Posterior vena cava (tissue), 2 donors: ENCODE measurements at places on chromosomes 6 and 20. TPM values are rescaled to one million over a fixed set of nuclear protein-coding genes. Genes with fewer than 3 reads are reported as not detected.

The TTI1 gene
- total RNA-seq = 12.7 TPM

DNA sequence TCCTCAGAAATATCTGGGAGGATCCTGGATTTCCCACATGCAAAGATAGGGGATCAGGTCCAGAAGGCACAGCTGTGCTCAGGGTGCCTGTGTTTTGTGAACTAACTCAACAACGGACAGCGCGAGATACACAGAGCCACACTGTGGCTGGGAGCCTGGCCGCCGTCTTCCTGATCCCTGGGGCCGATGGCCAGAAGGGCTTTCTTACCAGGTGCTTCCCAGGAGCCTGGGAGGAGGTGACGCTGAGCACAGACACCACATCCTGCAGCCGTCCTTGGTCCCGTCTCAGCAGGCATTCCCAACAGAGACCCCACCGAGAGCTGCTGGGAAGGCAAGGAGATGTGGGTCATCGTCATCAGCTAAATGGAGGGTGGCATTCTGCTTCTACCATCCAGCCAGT is 144.6 kb upstream of the AFDN start:
- DNase-seq = no peak

- DNase-seq = no peak
These were observed 280.2 kb downstream of the ADGB start for GRCh38 chr6:146878952-146879340.

GRCh38 chr6:43517505-43518357 is 842 bp downstream of the POLR1C start:
- DNase-seq = no peak

The PNPLA1 gene
- 0.19 TPM for total RNA-seq

DNA sequence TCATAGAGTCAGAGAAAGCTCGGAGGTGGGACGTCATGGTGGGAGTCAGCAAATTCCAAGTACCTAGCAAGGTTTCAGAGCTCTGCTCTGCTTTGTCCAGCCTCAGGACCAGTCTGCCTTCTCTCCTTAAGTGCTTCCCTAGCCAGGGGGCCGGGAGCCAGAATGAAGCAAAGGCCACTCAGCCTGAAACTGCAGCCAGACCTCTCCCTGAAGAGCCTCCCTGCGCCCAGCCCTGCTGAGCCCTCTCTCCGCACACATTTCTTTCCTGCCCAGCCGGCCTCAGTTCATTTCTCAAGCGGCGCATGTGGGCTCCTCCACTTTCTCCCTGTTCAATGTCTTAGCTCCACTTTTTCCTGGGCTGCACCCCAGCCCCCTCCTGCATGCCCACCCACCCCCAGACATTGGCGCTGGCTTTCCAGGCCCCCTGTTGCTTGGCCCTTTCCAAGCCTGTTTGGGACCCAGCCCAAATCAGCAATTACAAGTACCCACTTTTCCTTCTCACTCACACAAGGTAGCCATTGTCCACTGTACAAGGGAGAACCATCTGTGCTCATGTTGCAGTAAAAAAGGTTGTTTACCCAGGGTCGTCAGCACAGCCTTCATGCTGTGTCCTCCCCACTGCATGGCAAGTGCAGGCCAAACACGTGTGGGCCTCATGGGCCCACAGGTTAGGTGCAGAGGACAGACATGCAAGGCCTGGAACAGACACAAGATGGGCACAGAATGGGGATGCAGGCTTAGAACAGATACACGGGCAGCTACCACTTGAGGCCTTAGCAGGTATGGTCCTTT is 147.1 kb downstream of the MRPL14 start:
- DNase-seq = peak; percentile 88

GRCh38 chr6:154239392-154239791 is 117.2 kb downstream of the IPCEF1 start:
- DNase-seq = no peak

DNA sequence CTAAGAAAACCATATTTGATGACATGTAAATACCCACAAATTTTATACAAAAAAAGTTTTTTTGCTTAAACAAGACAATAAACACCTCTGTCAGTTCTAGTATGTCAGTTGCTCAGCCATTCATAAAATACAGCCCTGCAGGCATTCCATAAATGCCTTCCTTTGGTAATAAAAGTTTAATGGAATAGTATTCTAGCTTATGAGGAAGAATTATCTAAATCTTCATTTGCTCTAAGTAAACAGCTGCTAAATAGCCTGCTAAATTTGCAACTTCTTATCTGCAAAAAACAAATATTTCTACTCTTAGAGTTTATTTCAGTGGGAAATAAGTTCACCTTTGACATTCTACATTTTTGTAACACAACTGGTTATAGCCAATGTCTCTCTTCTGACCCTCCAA is 108.8 kb downstream of the SMLR1 start:
- no peak for DNase-seq
